ENCODE measurements at places on chromosomes 7 and 10.

DNA sequence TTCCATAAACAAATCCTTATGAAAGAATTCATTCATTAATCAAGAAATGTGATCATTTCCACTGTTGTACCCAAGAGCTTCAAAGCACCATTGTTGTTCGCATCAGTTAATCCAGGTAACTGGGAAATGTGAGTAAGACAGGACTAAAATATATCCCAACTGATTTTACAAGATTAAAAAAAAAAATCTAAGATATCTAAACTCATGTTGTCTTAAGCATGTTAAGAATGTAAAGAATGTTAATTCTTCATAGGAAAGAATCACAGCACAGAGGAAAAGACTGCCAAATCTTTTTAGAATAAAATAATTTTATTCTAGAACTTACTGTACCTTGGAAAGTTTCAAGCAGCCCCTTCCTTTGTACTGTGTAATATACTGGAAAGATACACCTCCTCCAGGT is 16.4 kb downstream of the FZD1 start:
- DNase-seq: no peak

- DNase-seq: no peak
These were observed 2.1 kb downstream of the ADIRF start for GRCh38 chr10:86970162-86970981.

GRCh38 chr10:131574707-131575430 is 263.3 kb upstream of the TCERG1L start:
- no peak for DNase-seq

- DNase-seq: no peak
These were observed 221.8 kb upstream of the TMEM72 start for GRCh38 chr10:44689368-44689767.

Measured in CD8-positive, alpha-beta T cell (primary cell).